ENCODE measurements at places on chromosomes 13 and 19.

DNA sequence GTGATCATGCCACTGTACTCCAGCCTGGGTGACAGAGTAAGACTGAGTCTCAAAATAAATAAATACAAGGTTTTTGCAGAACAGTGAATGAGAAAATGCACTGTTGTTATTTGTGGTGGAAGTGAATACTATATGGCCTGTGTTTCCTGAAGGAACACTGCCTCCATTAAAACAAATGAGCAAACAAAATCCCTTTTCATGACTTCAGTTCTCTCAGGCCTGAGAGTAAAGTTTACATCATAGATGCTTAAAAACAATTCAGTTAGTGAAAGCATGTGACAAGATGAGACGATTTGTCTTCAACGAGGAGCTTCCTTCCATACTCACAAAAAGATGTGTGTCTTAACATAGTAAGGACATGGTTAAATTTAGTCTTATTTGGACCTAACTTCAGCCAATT is 14.4 kb downstream of the SPINT2 start:
- no peak for DNase-seq

DNA sequence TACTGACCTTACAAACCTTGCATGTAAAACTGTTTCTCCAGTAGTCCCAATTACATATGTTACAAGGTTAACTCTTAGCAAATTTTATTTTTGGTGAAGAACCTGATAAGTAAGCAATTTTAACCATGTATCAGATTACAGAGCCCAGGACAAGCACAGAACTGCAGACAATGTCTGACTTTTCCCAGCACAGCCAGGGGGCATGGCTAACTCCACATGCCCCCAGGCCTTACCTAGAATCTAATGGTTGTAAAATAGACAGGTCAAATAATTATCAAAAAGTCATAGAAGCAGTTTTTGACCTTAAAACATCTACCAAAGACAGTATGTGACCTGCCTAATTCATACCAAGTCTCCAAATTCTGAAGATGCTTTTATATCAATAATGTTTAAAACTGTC is 364.1 kb downstream of the FOXO1 start:
- no peak for DNase-seq

DNA sequence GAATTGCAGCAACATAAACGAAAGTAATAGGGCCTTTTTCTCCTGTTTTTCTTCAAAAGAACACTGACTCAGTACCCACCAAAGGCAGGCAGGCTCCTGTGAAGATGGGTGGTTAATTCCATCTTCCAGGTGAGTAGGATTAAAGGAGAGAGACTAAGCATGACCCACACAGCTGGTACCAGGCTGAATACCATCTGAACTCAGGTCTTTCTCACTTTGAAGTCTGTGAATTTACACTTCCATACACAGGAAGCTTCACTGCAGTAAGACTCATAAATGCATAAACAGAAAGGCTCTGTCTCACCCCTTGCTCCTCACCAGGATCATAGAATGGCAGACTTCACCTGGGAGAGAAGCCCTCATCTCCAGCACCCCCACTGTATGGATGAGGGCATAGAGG is 194.6 kb downstream of the KLF12 start:
- DNase-seq, result no peak

GRCh38 chr19:54014920-54015560 is 23.6 kb downstream of the CACNG6 start:
- no peak for DNase-seq

- no peak for DNase-seq
Measured at GRCh38 chr13:103883164-103883563, 816.9 kb upstream of the SLC10A2 start.

DNA sequence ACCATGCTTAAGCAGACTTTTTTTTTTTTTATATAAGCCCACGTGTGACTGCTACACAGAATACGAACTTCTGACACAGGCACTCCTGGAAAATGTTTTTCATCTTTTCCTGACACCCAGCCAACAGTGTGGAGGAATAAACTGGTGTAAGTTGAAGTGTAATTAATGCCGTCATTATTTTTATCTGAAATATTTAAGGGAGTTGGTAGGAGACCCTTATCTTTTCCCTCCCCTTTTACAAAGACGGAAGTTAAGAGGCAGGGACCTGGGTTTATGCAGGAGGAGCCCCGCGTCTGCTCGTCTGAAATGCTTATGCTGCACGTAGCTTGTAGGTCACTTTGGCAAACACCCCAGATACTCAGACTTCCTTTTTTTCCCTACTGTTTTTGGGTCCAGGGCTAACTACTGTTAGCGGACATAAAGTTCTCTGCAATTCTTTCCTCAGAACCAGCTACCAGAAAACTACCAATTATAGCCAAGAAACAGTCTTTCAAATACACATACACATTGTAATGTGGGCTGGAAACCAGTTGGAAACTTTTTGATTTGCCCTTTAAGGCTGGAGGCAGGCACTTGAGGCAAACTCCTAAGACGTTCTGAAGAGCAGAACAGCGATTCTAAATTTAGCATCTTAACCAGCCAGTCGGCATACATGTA is 50.8 kb downstream of the EFNB2 start:
- DNase-seq, result no peak

Data from activated CD8-positive, alpha-beta T cell treated with anti-CD3 and anti-CD28 coated beads, Interleukin-2, amount 10 ng/mL, durations not matched to agents 7 days and 5 days (primary cell).